NCI-H1105 (cell line): ENCODE measurements at places on chromosomes 6 and 20.

GRCh38 chr6:72954716-72955115 lies 270.6 kb downstream of the KHDC1L start:
- DNase-seq, result no peak

DNA sequence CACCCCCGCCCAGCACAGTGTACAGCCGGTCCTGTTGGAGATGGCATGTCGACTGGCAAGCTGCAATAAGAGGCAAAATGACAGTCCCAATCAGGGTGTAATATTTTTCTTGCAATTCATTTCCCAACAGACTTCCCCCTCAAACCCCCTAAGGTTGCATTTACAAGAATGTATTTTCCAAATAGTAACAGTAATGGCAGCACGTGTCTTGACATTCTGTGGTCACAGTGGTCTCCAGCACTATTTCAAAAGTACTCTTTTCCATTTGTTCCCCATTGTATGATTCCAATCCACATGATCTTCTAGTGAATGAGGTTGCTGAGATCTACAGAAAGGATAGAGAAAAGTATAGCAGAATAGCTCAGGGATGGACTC lies 97.8 kb upstream of the CARMIL1 start:
- no peak for DNase-seq

- DNase-seq, result no peak
Observed at GRCh38 chr6:17673543-17674254, 33.0 kb downstream of the NUP153 start.

GRCh38 chr6:133590814-133591213 lies 298.1 kb upstream of the TCF21 start:
- no peak for DNase-seq

GRCh38 chr6:169806701-169807100 lies 55.3 kb downstream of the ERMARD start:
- DNase-seq, result no peak

- DNase-seq, result no peak
Observed at GRCh38 chr6:14721103-14721758, 524.6 kb upstream of the JARID2 start.

DNA sequence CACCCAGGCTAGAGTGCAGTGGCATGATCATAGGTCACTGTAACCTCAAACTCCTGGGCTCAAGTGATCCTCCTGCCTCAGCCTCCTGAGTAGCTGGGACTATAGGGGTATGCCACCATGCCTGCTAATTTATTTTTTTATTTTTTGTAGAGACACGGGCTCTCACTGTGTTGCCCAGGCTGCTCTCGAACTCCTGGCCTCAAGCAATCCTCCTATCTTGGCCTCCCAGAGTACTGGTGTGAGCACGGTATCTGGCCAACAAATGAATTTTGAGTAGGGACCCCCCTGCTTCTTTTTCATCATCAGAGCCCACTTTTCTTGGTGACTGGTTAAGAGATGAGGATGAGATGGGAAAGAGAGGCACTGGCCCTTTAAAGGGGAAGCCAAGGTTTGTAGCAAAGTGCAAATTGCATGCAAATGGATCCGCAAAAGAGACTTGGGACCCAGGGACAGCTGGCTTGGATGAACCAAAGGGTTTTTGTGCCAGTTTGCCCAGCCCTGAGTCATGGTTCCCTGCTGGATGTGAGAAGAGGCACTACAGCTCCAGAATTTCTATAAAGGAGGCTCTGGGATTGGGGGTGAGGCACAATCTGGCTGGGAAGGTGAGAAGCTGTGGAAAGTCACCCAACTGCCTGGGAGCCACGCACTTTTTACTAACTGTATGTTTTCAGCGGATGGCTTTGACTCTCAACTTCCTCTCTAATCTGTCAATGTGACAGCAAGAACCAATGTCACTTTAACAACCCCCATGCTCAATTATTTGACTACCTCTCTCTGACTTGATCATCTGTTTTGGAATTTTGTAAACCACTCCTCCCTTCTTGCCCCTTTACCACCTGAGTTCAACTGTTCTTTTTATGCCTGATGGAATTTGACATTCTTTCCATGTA lies 58.7 kb upstream of the RNF24 start:
- no peak for DNase-seq

DNA sequence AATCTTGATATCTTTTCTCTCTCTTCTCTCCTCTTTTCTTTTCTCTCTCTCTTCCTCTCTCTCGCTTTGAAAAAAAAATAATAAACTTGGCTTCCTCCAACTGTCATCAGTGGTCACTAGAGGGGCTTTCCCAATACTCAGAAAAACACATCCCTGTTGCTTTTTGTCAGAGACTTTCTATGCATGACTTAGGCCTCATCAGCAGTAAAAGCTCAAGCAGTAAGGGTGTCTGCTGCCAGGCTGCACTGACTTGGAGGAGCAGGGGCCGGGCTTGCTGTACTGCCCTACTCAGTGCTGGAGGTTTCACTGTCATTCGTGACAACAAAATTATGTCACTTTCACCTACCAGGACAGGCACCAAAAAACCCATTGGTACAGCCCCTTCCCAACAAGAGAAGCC lies 272.0 kb downstream of the ADGB start:
- DNase-seq, result no peak

- no peak for DNase-seq
Observed at GRCh38 chr6:147776631-147777213, 268.2 kb downstream of the SAMD5 start.

DNA sequence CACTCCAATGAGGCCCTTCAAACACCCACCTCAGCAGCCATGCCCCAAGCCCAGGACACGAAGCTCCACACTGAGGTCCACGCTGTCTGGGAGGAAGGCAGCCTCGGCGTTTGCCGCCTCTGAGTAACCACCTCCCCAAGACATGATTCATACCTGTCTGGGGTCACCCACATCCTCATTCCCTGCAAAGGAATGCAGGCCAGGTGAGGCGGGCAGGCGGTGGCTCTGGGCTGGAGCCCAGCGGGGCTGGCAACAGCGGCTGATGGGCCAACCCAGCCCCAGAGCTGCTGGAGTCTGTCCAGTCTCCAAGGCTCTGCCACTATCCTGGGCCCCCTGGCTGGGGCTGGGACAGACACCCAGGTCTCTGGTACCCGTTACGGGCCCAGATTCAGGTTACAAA lies 14.8 kb downstream of the PMEPA1 start:
- DNase-seq, result no peak

DNA sequence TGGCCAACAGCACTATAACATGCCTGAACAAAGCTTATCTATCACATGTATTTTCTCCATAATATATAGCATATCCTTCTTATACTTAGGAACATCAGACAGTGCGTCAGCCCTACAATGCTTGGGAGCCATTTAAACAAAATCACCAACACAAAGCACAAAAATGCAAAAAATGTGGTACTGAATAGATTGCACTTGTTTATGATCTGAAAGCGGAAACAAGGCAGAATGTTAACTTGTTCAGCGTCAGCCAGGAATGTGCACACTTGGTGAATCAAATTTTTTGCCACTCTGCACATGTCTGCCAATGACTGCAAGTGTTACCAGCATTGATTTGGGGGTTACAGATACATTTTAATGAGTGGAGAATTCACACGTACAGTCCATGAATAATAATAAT lies 14.8 kb downstream of the SLC35A1 start:
- no peak for DNase-seq

GRCh38 chr6:113936093-113936934 lies 34.6 kb downstream of the HDAC2 start:
- DNase-seq, result peak; percentile 44

GRCh38 chr6:3237761-3238662 lies 10.6 kb upstream of the TUBB2B start:
- DNase-seq, result no peak

GRCh38 chr20:58720890-58721289 lies 28.3 kb downstream of the NPEPL1 start:
- no peak for DNase-seq

GRCh38 chr6:72758901-72759300 lies 137.0 kb downstream of the KCNQ5 start:
- DNase-seq, result no peak

GRCh38 chr20:11091511-11091910 lies 417.7 kb upstream of the JAG1 start:
- no peak for DNase-seq

DNA sequence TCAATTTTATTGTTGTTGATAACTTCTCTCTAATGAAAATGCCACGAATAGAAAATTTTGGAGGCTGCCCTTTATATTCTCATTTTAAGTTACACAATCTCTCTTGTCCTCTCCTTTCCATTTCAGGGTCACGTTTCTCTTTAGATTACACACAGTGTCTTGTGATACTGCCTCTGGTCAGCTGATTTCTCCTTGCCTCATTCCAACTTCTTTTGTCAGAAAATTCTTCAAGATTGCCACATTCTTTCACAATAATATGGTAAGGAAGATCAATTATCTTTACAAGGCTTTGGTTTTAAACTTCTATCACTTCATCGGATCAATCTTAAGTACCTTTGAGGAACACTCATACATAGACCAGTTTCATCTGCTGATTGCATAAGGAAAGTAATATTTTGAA lies 370.3 kb downstream of the RFPL4B start:
- no peak for DNase-seq

DNA sequence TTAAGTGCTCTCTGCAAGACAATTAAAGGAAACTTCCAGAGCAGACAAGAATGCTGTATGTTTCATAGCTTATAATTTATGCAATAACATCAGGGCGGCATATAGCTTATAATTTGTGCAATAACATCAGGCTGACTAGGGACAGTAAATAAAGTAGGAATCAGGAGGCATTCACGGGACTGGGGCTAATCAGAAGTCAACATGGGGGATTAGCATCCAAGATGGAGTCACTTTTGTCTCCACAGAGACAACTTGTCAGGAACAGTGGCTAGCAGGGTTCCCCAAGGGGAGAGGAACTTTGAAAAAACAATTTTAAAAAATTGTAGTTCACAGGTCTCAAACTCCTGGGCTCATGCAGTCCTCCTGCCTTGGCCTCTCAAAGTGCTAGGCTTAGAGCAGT lies 3.3 kb upstream of the ZNF341 start:
- DNase-seq, result no peak

DNA sequence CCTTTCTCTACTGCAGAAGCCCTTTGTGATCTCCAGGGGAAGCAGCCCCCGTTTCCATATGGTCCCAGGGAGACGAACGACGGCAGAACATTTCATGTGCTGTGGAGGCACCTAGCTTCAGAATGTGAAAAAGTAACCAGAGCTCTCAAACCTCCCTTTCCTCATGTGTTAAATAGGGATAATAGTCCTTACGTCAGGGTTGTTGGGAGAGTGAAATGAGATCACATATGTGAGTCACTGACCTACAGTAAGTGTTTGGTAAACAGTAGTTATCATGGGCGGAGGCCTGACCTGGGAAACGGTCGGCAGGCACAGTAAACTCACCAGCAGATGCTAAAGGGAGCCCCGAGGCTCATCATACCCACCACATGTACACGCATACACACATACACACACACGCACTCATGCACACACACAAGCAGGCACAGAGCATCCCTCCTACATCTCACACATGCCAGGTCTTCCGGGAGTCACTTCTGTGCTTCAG lies 89.7 kb downstream of the LY86 start:
- DNase-seq, result no peak

- DNase-seq, result no peak
Observed at GRCh38 chr6:24911796-24912382, 23.9 kb downstream of the RIPOR2 start.

DNA sequence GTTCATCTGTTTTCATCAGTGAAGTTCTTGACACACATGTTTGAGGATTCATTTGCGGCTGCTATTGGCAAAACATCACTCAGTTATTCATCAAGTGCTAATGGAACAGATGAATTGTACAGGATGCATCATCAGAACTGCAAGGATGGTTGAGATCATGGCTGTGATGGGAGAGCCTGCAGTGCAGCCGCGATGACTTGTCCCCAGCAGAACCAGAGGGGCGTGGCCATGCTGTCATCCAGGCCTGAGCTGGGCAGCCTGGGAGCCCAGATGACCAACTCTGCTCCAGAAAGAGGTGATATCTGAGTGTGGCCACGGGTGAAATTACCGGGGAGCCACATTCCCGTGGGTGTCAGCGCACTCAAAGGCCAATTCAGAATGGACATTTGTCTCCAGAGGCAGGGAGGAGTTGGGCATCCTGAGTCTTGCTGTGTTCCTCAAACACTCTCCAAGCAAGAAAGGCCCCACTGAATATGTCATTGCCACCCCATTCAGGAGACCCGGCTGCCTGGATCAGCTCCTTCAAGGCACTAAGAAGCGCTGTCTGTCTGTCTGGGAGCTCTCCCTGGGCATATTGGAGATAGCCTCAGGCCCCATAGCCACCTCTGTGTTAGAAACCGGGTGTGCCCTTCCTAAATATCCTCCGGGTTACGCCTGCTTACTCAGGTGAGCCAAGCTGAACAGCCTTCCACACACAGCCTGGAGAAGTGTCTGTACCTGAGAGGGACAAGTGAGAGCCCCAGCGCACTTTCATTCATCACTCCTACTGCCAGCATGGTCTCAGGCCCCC lies 66.7 kb downstream of the SYNDIG1 start:
- DNase-seq, result no peak

DNA sequence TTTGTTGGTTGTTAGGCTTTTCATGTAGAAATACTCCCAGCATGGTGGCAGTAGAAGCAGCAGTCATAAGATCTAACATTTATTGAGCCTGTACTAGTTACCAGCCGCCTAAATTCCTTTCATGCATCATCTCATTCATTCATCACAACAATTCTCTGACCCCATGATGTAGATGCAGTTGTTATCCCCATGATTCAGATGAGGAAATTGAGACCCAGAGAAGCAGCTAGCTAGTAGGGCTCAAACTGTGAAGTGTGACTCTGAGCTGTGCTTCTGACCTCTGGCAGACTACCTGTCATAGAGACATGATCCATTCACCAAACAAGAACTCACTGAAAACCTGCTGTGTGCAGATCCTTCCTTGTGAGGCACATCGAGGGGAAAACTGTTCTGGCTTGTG lies 16.9 kb downstream of the RREB1 start:
- DNase-seq, result no peak

GRCh38 chr6:42898891-42899361 lies 16.9 kb upstream of the PTCRA start:
- peak; percentile 73 for DNase-seq

DNA sequence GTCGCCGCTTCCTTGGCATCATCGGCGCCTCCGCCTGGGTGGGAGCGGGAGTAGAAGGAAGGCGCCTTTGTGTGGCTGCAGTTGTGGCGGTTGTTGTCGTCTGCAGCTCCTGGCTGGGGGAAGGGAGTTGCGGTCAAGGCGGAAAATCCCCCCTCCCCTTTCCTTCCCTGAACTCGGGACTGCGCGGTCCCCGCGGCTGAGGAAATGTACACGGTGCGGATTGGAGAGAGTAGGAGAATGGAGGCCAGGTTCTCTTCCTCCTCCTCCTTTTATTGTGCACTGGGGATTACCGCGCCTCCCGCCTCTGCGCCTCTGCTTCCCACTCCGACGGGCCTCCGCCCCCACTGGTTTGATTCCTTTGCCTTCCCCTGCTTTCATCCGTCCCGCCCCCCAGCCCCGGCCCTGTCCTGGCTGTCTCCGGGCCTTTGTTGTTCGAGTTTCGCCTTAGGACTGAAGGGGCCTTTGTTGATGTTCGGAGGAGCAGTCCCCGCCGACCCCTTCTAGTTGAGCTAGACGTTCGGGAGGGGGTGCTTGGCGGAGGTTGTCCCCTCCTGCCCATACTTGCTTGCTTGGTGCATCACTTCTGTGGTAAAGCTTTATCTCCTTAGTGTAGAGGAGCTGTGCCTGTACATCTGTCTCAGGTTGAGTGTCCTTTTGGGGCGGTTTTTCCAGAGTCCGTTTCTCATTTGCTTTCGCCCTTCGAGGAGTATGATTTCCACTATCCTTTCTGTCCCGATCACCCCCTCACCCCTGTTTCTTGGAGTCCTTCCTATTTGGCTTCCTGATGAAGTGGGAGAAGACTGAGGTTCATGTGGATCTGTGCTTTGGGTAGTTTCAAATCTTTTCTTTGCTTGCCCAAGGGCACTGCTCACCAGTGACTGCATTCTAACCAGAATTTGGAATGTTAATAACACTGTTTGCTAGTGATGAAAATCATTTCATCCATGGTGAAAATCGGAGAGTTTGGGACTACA lies 764 bp downstream of the ZNF292 start:
- DNase-seq, result no peak
